Cardiac atrium fibroblast (primary cell): ENCODE measurements at places on chromosomes 4 and X. TPM values are rescaled to one million over a fixed set of nuclear protein-coding genes. Genes with fewer than 3 reads are reported as not detected.

PLAC8 gene
- 3.4 TPM in 1 of 2 replicates, not detected in the other for total RNA-seq

CFAP47 gene
- not detected in 2 replicates for total RNA-seq

TFDP3 gene
- total RNA-seq: not detected in 2 replicates

SOX3 gene
- total RNA-seq: not detected in 2 replicates

GAGE2A gene
- not detected in 2 replicates for total RNA-seq

ATP2B3 gene
- not detected in 2 replicates for total RNA-seq

NOX1 gene
- total RNA-seq: not detected in 2 replicates

SEC31A gene
- 201 and 264 TPM in 2 replicates for total RNA-seq

NDUFB11 gene
- 46.8 and 48.4 TPM in 2 replicates for total RNA-seq

DUX4 gene
- not detected in 2 replicates for total RNA-seq

CXorf66 gene
- not detected in 2 replicates for total RNA-seq

PCDH19 gene
- 0.16 and 0.18 TPM in 2 replicates for total RNA-seq

COL25A1 gene
- total RNA-seq: not detected in 2 replicates

GYPA gene
- total RNA-seq: not detected in 2 replicates

FMR1NB gene
- not detected in 2 replicates for total RNA-seq

HMX1 gene
- not detected in 2 replicates for total RNA-seq

CLDN34 gene
- not detected in 2 replicates for total RNA-seq

TLR6 gene
- 0.54 and 0.81 TPM in 2 replicates for total RNA-seq
